Activated CD4-positive, alpha-beta memory T cell treated with anti-CD3 and anti-CD28 coated beads for 36 hours (primary cell): ENCODE measurements at places on chromosomes 3 and 15. TPM values are rescaled to one million over a fixed set of nuclear protein-coding genes. Genes with fewer than 3 reads are reported as not detected.

- no peak for DNase-seq
These were observed 26.0 kb upstream of the SEC62 start for GRCh38 chr3:169940470-169941181.

GRCh38 chr3:71528816-71529215, 54.7 kb downstream of the FOXP1 start:
- DNase-seq = no peak

- DNase-seq = no peak
These were observed 60.9 kb downstream of the PRICKLE2 start for GRCh38 chr3:64164349-64164748.

GRCh38 chr3:155581579-155581978, 163.3 kb downstream of the PLCH1 start:
- no peak for DNase-seq

The PGBD4 gene
- total RNA-seq = 2.0 TPM

The CHCHD4 gene
- 17.5 TPM for total RNA-seq

The MCF2L2 gene
- total RNA-seq = 3.9 TPM
